ENCODE measurements at places on chromosomes 4 and X.
A peak's percentile ranks its signal among the peaks of the same experiment; 100 is the strongest.

DNA sequence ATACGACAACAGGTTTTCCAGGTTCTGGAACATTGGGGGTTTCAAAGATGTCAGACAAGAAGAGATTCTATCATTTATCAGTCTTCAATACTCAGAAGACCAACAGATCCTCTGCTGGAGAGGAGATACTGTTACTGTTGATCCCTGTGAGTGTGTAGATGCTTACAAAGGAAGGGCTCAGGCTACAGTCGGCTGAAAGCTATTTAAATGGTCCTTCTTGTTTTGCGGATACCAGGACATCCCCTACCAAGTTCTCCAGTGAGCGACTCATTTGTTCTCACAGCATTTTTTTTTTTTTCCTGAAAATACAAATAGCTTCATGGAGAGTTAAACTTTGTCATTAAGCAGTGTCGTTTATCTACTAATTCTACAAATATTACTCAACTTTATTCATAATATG is 201.6 kb downstream of the CAMK2D start:
- no peak for ATAC-seq

- no peak for ATAC-seq
Measured at GRCh38 chrX:40966213-40966820, 118.9 kb upstream of the USP9X start.

- ATAC-seq, result no peak
Measured at GRCh38 chrX:112048707-112049106, 33.9 kb downstream of the TRPC5 start.

DNA sequence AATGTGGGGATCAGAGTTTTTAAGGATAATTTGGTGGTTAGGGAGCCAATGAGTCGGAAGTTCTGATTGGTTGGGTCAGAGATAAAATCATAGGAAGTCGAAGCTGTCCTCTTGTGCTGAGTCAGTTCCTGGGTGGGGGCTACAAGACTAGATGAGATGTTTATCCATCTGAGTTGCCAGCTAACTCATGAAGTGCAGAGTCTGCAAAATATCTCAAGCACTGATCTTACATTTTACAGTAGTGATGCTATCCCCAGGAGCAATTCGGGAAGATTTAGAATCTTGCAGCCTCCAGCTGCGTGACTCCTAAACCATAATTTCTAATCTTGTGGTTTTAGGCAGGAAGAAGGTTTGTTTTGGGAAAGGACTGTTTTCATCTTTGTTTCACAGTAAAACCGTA is 565.8 kb upstream of the SPANXN1 start:
- no peak for ATAC-seq

- no peak for ATAC-seq
Measured at GRCh38 chrX:16678689-16679088, 28.7 kb downstream of the S100G start.

DNA sequence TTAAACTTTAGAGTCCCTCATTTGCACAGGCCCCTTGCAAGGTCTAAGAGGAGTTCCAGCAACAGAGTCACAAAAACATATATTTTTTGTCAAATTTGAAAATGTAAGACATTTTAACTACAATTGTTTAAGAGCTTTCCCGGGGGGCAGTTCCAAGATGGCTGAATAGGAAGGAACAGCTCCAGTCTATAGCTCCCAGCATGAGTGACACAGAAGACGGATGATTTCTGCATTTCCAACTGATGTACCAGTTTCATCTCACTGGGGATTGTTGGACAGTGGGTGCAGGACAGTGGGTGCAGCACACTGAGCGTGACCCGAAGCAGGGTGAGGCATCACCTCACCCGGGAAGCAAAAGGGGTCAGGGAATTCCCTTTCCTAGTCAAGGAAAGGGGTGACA is 71.4 kb upstream of the NMU start:
- ATAC-seq, result no peak

GRCh38 chr4:154466336-154466735 is 25.3 kb downstream of the DCHS2 start:
- ATAC-seq, result no peak

DNA sequence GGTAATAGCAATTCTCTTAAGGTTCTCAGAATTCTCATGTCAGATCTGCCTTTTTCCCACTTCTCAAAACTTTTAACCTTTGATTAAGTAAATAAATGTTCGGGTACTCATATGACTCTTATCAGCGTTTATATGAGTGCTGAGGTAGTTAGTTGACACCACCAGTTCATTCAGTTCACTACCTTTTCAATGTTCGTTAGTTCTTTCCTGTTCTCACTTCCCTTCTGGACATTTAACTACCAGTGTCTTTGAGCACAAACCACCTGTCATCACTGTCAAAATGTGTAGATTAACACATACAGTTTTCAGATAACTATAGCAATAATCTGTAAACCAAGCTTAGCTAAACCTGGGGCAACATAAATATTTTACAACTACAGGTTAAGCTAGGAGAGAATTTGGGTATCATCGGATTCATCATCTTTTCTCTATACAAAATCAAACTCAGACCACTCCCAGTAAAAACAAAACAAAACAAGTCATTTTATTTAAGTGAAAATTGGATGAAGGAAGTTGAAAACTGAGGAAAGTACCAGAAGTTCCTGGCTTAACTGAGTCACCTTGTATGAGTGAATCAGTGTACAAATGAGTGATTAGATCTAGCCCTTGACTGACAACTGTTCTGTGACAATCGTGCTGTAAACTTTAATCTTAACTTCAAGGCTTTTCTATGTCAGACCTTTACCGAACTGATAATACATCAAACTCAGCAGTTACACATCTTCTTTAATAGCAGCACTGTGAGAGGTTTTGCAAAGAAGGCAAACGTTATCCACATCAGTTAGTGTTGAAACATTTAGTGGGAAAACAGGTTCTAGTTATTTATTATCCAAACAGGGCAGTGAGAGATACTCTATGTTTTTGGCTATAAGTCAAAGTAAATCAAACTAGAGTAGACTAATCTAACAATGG is 41.9 kb downstream of the ARHGEF38 start:
- ATAC-seq, result no peak

DNA sequence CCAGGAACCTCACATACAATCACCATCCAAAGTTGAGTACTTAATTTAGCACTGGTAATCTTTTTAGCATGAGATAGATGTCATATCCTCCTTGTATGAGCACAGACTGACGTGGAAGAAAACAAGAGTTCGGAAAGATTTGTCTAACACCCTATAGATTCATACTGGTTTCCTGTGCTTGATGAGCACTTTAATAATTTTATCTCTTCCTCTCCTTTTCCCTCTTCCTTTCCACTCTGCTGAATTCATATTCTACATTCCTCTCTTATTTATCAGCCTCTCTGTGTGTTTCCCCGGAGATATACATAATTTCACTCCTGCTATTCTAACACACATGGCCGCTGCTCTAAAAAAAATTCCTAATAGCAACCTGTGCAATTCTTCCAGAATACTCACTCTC is 273.9 kb downstream of the AFF2 start:
- no peak for ATAC-seq

GRCh38 chr4:133379681-133380438 is 230.8 kb downstream of the PCDH10 start:
- ATAC-seq, result no peak

DNA sequence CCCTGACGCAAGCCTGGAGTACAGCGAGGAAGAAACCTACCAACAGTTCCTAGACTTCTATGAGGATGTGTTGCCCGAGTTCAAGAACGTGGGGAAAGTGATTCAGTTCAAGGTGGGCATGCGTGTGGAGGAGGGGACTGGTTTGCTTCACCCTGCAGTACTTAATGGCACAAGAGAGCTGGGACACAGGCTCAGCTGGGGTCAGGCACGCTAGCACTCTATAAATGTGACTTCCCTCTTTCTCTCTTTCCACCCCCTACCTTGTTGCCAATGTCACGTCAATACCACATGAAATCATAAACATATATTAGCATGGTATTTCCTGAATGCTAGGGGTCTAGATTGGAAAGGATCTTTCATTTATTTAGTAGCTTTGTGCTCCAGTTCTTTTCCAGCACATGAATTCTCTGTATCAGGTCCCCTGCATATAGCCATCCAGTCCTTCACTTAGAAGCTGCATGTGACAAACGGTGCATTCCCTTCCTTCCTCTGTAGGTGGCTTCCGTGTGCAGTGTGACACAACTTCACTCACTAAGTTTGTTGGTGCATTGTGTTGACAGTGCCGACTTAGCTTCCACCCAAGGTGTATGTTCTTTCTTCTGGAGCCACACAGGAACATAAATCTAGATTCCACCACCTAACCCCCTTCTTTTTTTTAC is 25.6 kb downstream of the ZRSR2 start:
- peak; percentile 63 for ATAC-seq

- no peak for ATAC-seq
Measured at GRCh38 chr4:156084373-156084772, 130.7 kb upstream of the CTSO start.

GRCh38 chr4:85672959-85673358 is 198.0 kb downstream of the ARHGAP24 start:
- no peak for ATAC-seq

GRCh38 chr4:146511381-146511780 is 10.4 kb downstream of the SLC10A7 start:
- ATAC-seq, result no peak

DNA sequence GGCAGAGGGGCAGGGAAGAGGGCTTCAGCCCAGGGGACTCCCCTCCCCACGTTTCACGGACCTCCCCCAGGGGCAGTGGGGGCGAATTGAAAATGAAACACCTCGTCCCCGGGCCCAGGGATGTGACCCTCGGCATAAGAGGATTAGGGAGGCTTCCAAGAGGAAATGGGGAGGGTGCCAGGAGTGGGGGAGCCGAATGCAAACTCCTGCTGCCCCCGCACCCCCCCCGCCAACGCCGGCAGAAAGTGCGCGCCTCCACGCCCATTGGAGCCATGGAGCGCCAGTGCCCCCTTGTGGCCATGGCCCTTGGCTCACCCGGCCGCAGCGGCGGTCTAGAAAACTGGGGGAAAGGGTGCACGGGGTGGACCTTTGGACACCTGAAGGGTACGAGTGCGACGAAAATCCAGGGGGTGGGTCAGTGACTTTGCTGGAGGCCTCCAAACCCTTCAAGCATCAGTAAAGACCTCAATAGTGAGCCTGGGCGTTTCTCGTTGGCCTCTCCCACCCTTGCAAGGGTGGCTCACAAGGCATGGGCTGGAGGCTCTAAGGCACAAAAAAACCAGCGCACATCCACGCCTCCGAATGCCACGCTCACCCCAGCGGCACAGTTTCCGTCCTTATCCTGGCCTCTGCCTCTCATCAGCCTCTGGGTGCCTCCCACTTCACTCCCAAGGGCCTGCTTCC is 120.8 kb upstream of the PJA1 start:
- peak; percentile 90 for ATAC-seq

GRCh38 chr4:52038103-52038912 is at the start of gene SGCB:
Gene SGCB, minus strand, starts transcription at chr4:52038299. Its CDS starts 40 bp downstream, at chr4:52038259.
- ATAC-seq, result peak; percentile 98

- no peak for ATAC-seq
Measured at GRCh38 chrX:2917767-2918166, 11.4 kb downstream of the ARSD start.

GRCh38 chr4:65893957-65894755 is 223.9 kb upstream of the EPHA5 start:
- ATAC-seq, result no peak

GRCh38 chr4:185847352-185848097 is 35.5 kb upstream of the SORBS2 start:
- peak; percentile 97 for ATAC-seq

GRCh38 chr4:145716200-145716599 is 36.3 kb downstream of the C4orf51 start:
- ATAC-seq, result peak; percentile 70

- ATAC-seq, result no peak
Measured at GRCh38 chrX:51494409-51494808, 2.0 kb downstream of the NUDT11 start.

DNA sequence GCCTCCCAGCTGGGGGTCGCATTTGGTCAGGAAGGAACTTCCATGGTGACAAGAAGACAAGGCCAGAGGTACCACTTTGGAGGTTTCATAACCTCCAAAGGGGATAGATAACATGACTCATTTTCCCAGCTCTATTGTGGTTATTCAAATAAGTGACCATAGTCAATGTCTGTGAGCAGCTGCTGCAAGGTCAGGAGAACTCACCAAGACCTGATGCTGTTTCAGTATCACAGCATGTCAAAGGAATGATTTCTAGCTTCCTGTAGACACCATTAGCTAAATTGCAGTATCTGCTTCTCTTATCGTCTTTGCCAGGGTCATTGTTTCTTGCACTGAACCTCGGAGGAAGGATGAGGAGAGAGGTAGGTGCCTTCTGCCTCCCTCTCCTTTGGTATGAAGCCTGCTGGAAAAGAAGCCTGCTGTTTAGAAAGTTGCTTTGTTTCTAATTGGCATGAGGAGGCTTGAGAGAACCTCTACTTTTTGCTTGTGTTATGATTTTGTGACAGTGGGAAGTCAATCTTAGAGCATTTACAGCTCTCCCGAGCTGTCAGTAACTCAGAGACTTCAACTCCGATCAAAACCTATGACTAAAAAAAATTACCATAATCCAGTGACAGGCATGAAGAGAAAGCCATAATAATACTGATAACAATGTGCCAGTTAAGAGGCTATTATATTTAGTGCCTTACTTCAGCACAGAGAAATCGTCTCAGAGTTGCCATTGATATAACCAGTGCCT is 38.0 kb upstream of the GATB start:
- peak; percentile 40 for ATAC-seq

DNA sequence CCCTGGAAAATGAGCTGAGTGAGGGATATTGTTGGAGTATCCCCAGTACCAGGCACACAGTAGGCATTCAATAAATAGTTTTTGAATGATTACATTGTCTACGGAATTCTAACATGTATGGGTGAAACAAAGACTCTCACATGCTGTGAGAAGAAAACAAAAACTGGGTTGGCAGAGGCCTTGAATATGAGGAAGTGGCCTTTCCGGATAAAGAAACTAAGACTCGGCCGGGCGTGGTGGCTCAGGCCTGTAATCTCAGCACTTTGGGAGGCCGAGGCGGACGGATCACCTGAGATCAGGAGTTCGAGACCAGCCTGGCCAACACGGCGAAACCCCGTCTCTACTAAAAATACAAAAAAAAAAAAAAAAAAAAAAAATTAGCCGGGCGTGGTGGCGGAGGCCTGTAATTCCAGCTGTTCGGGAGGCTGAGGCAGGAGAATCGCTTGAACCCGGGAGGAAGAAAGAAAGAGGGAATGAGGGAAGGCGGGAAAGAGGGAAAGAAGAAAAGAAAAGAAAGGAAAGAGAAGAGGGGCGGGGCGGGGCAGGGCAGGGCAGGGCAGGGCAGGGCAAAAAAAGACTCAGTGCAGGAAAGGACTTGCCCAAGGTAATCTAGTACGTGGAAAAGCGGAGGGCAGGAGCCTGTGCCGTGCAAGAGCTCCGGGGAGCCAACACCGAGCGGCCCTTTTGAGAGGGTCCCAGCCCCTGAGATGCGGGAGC is 689 bp upstream of the TMA16 start:
- peak; percentile 14 for ATAC-seq

GRCh38 chrX:72368796-72369195 is 63.1 kb upstream of the CITED1 start:
- ATAC-seq, result no peak

DNA sequence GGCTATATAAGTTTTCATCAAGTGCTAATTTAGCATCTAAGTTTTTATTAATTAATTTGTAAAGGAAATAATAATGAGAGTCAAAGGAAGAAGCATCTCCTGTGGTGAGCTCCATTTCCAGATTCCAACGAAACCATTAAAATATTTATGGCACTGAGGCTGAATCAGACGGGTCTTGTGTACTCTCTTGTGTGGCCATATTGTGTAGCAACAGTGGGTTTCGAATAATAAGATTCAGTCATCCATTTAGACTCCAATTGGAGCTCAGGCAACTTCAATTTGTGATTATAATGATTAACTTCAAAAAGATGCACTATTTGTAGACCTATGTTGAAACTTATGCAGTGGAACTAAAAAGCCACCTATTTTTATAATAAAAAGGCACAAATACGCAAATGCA is 82.4 kb downstream of the SNCA start:
- ATAC-seq, result no peak

- peak; percentile 41 for ATAC-seq
Measured at GRCh38 chr4:74623041-74623440, 171.3 kb downstream of the BTC start.

GRCh38 chrX:115344885-115345614 is 55.5 kb downstream of the LUZP4 start:
- ATAC-seq, result peak; percentile 96

Measured in motor neuron (in vitro differentiated cells).